IPS-NIHi11 (cell line): ENCODE measurements at places on chromosomes 16 and 17.
A peak's percentile ranks its signal among the peaks of the same experiment; 100 is the strongest.

- no peak for DNase-seq
These were observed 42.2 kb upstream of the CNTNAP4 start for GRCh38 chr16:76235025-76235424.

- DNase-seq = peak; percentile 78
These were observed 9.1 kb downstream of the PSMB3 start for GRCh38 chr17:38761612-38762011.

GRCh38 chr17:28773736-28774135, 29.9 kb downstream of the TRAF4 start:
- DNase-seq = no peak

DNA sequence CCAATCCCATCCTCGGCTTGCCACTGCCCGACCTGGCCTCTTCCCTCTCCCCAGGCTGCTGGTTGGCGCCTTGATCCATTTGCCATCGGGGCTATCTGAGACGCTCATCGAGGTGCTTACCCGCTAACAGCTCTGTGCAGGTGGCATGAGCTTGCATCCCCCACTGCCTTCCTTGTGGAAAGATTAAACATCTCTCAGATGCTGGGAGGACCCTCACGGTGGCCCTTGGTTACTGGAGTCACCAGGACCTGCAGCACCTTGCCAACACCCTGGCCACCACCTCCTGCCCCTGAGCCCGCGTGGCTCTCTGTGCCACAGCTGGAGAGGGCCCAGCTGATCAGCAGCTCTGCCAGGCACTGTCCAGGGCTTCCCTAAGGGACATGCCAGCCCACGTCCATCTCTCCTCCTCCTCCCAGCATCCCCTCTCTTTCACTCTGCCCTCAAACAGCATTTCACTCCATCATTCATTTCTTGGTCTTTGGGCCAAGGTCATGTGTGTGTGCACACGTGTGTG, 249.6 kb downstream of the RBFOX3 start:
- DNase-seq = no peak

GRCh38 chr17:7558544-7559319, at the start of gene TNFSF13:
Gene TNFSF13 (plus strand): TSS chr17:7558750. CDS start chr17:7559040, 290 bp downstream.
- DNase-seq = no peak

DNA sequence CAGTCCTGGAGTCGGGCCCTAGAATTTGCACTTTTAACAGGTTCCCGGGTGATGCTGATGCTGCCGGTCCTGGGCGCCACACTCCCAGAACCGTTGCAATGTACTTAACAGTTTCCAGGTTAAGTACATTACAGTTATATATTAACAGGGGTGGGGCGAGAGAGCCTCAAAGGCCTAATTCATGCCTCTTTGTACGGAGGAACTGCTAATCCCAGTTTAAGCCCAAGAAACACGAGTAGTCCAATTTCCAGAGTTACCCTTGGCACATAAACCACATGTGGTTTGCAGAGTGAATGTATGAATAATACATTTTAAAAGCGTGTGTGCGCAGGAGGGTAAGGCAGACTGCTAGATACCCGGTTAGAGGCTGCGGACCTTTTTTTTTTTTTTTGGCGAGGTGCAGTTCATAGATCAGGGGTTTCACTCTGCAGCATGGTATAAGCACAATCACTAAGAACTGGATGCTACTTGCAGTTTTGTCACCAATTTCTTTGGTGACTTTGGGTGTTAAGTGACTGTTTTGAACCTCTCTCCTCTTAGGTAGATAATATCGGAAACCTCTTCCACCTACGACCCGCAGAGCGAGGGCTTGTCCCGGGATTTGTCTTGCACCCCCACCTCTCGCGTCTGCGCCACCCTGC, 713 bp downstream of the COX11 start:
- DNase-seq = peak; percentile 49
